ENCODE measurements at places on chromosomes 2 and 18. TPM values are rescaled to one million over a fixed set of nuclear protein-coding genes. Genes with fewer than 3 reads are reported as not detected.

GRCh38 chr2:31108561-31109286 is 29.5 kb downstream of the GALNT14 start:
- DNase-seq, result no peak

DNA sequence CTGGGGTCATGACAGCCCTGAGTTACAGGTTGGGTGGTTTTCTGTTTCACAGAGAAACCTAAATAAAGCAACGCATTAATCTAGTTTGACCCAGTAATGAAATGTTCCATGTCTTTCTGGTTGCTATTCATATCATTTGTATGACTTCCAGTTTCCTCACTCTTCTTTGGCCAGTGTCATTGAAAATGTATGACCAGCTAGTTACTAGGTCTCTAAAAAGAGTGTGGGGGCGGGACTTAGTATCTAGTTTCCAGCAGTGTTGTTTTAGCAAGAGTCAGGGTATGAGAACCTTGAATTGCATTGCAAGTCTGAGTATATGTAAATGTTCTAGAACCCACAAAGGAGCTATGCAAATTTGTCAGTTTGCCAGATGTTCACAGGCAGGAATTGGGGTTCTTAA is 47.7 kb downstream of the SLC9A2 start:
- no peak for DNase-seq

DNA sequence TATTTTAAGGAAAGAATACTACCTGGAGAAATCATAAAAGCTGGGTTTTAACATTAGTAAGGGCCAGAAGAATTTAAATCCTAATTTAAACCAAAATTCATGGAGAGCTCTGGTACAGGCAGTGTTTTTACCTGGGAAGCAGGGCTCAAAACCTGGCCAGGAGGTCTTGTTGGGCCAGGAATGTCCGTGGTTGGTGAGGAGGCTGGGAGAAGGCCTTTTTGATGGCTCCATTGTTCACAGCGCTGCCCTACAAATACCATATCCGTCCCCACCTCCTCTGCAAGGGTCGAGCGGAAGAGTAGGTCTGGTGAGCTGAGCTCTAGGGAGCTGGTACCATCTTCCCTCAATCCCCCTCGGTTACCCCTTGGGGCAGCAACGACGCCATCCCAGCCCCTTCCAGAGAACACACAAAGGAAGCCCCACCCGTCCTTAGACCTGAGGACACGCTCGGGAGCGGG is 10.9 kb upstream of the HOXD1 start:
- DNase-seq, result no peak

GRCh38 chr2:128380061-128380889 is 61.6 kb upstream of the HS6ST1 start:
- no peak for DNase-seq

DNA sequence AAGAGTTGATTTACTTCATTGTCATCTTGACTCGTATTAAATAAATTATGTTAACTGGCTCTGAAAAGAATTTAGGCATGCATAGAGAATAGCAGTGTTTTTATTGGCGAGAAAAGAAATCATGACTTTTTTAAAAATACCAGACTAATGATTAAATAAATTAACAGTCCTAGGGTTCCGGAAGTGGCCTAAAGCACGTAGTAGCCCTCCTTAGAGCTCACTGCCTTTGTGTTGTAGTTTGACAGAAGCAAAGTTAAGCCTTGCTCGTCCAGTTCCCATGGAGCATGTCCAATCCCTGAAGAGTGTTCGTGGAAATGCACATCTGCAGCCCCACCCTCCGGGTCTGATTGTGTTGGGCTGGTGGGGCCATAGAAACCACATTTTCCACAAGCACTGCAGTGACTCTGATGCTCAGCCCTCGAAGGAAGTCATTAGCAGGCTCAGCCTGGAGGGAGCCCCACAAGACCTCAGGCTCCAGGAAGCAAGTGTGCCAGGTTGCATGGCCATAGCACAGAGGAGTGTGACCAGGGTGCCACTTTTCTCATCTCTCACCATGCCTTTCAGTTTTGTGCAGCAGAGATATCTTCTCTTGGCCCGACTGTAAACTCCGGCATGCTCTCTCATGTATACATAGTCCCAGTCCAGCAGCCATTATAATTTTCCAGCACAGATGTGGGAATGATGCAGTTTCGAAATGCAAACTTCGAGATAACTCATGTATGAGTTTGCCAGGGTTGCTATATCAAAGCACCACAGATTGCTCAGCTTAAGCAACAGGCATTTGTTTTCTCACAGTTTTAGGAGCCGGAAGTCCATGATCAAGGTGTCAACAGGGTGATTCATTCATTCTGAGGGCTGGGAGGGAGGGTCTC is 188.6 kb upstream of the SH3BP4 start:
- DNase-seq, result no peak

GRCh38 chr2:120762341-120763061 is 26.8 kb downstream of the GLI2 start:
- DNase-seq, result no peak

- DNase-seq, result no peak
Measured at GRCh38 chr2:2901384-2902345, 476.0 kb downstream of the EIPR1 start.

DNA sequence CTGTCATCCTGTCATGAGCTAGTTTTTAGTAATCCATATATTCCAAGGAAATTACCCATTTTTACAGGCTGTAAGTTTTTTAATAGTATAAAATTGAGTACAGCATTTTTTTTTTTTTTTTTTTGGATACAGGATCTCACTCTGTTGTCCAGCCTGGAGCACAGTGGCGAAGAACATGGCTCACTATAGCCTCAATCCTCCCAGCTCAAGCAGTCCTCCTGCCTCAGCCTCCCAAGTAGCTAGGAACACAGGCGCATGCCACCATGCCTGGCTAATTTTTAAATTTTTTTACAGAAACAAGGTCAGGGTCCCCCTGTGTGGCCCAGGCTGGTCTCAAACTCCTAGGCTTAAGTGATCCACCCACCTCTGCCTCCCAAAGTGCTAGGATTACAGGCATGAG is 56.5 kb downstream of the ANKRD12 start:
- DNase-seq, result no peak

DNA sequence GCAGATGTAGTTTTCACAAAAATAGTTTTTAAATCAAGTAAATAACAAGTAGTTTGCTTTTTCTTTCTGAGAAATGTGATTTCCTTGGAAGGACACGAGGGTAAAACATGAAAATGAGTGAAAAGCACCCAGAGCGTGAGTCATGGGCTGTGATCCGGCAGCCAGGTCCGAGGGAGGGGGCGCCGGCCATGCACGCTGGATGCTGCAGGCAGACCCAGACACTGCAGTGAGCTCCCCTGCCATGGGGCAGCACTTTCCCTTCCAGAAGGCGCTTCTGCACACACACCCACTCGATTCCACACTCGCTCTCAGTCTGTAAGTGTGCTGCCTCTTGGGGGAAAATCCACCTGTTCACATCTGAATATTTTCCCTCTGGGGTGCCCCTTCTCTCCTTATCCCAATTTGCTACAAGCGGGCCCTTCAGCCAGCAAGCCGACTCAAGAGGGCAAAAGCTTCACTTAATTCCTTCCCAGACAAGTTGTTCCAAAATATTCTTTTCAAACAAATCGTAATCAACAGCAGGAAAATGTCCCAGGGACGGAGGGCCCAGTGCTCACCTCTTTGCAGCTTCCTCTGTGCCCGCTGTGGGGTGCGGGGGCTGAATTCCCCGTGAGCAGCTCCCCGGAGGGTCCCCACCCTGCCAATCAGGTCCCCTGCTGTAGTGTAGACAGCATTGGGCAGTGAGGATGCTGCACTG is 87.0 kb upstream of the ID2 start:
- DNase-seq, result no peak

GRCh38 chr18:555705-556457 is 24.3 kb upstream of the CETN1 start:
- no peak for DNase-seq

DNA sequence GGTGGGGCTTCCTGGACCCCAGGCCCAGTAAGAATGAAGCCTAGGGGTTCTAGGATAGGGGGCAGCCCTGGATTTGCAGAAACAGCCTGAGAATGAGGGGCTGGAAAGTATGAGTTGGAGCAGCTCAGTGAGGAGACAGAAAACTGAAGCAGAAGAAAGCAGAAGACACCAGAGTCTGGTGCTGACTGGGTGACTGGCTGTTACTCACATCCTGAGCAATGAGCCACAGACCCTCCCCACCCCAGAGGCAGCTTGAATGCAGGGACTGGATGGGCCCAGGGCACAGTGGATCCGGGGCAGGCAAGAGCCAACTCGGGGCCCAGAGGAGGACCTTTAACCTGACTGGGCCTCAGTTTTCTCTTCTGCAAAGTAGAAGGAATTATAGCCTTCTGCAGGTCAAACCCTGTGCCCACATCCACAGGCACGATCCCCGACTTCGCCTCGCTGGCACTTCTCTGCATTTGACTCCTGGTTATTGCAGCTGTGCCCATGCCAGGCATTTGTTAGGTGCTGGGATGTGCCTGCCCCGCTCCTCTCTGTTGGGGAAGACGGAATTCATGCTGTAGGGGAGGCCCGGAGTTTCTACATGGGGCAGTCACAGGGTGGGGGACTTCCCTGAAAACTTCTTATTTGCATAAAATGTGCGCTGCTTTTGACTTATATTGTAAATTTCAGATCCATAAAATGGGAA is 8.5 kb downstream of the STEAP3 start:
- no peak for DNase-seq

GRCh38 chr18:7545734-7546133 is 21.4 kb upstream of the PTPRM start:
- DNase-seq, result no peak

DNA sequence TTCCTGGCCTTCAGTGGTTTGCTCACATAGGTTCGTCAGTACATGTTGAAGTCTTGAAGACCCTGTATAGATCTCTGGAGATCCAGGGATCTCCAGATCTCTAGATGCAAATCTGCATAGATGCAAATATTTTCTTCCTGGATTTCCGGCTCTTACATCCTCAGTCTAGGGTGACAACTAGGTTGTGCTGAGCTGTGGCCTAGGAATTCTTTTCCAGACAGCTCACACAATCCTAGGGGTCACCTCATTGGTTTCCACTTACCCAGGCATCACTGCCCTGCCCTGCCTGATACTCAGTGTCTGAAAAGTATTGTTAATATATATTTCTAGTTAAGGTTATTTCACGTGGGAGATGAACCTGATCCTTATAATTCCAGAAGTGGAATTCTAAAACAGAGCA is 105.1 kb upstream of the TTC27 start:
- DNase-seq, result no peak

DNA sequence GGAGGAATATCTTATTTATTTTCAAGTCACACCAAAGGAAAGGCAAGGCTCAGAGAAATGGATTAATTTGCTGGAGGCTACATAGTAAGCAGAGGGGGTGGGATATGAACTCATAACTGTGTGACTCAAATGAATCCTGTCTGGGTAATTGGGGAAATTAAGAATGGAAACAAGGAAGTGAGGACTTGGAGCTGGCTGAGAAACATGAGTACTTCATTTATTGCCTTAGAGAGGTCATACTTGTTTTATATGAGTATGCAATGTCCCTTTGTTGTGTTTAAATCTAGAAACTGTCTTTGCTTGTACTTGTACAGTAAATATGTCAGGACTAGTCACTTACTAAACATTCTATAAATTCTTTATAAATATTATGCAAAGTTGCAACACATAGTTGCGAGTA is 2166.7 kb upstream of the PIK3C3 start:
- no peak for DNase-seq

- no peak for DNase-seq
Measured at GRCh38 chr2:105888625-105889024, 143.9 kb downstream of the NCK2 start.

- DNase-seq, result no peak
Measured at GRCh38 chr18:44826418-44827259, 146.0 kb downstream of the SETBP1 start.

DNA sequence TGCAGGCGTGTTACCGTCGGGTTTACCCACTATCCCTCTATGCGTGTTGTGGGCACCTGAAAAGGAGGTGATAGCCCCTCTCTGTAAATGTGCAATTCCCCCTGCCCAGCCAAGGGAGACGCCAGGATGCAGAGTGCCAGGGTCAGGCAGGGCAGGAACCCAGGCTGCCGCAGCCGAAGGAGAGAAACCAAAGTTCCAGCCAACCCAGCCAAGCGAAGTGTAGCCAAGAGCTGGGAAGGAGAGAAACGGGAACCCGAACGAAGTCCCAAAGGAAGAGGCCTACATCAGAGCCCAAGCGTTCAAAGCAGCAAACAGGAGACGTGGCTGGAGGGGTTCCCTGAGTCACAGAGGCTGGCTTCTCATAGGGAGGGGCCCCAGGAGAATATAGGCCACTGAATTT is 24.2 kb upstream of the SPR start:
- DNase-seq, result no peak

DNA sequence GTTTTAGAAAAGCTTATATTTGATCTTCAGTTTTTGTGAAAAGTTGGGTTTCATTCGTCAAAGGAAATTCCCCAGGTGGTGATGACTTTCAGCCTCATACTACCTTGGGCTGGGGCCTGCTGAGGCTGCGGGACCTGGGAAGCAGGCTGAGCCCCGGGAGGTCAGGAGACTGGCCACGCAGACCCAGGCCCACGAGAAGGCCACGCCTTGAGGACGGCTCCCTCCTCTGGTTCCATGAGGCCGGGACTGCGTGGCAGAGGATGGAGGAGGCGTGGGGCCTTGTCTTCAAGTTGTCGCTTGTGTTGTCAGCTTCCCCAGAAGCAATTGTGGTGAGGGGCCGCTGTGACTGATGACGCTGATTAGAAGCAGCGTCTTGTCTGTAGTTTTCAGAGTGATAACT is 11.8 kb downstream of the CNDP2 start:
- DNase-seq, result no peak

GRCh38 chr2:170766693-170767092 is 3.5 kb upstream of the ERICH2 start:
- DNase-seq, result no peak

DNA sequence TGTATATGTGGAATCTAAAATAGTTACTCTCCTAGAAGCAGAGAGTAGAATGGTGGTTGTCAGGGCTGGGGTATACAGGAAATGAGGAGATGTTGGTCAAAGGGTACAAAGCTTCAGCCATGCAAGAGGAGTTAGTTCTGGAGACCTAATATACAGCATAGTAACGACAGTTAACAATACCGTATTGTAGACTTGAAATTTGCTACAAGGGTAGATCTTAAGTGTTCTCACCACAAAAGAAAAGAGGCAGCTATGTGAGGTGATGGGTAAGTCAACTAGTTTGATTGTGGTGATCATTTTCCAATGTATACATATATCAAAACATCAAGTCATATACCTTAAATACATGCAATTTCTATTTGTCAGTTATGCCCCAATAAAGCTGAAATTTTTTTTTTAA is 98.2 kb upstream of the CYP1B1 start:
- DNase-seq, result no peak

Gene SERPINB10
- not detected for total RNA-seq

Gene LYG2
- total RNA-seq, result not detected

Gene TMEM247
- total RNA-seq, result not detected

Gene CYP26B1
- not detected for total RNA-seq

Gene PLGLB2
- 2.8 TPM for total RNA-seq

Gene DSC3
- total RNA-seq, result not detected

Gene MAP3K19
- total RNA-seq, result not detected

Gene PLCD4
- total RNA-seq, result 0.62 TPM

Gene RNF125
- total RNA-seq, result 34.6 TPM

Gene ANO7
- total RNA-seq, result 2.4 TPM

Gene IL36RN
- not detected for total RNA-seq
